ENCODE measurements at places on chromosomes 12 and 14. TPM values are rescaled to one million over a fixed set of nuclear protein-coding genes. Genes with fewer than 3 reads are reported as not detected.

Gene PDZRN4
- total RNA-seq: not detected

DNA sequence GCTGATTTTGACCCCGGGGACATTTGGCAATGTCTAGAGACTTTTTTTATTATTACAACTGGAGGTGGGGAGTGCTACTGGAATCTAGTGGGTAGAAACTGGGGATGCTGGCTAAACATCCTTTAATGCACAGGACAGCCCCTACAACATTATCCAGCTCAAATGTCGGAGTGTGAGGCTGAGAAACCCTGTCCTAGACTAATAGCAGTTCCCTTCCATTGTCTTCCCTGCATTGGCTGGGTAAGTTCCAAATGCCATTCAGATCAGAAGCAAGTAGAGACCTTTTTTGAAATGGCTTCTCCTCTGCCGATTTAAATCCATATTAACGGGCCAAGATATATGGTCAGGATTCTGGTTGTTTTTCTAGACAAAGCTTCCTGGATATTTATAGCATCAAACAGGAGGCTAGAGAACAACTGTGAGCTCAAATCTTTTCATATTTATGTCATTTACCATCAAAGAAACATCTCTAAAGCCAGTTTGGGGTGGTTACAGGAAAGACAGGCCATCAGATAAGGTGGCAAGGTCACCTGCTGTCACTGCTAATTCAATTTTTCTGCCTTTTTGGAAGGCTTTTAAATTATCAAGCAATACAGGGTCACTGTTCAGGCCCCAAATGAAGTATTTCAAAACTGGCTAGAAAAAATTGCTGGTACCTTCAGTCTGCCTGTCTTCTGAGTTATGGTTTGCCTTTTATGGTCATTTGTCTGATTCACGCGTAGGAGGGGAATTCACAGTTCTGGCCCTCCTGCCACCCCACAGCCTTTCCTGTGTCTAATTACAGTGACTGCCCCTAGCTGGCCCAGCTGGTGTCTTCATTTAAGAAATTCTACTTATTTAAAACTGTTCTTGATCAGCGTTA is 20.1 kb upstream of the AKAP5 start:
- H3K4me3 ChIP-seq: no peak overlapping the region
- peaks cover 30% of the 10 kb centered on the region for H3K36me3 ChIP-seq
- H3K4me1 ChIP-seq: no peaks in the 10 kb centered on the region
- H3K27ac ChIP-seq: no peak overlapping the region
- DNase-seq: no peak

GRCh38 chr12:24441458-24441857 is 492.0 kb upstream of the SOX5 start:
- H3K4me3 ChIP-seq: no peak overlapping the region
- no peak overlapping the region for H3K27ac ChIP-seq
- H3K4me1 ChIP-seq: peaks cover 6% of the 10 kb centered on the region
- no peaks in the 10 kb centered on the region for H3K36me3 ChIP-seq
- DNase-seq: no peak

DNA sequence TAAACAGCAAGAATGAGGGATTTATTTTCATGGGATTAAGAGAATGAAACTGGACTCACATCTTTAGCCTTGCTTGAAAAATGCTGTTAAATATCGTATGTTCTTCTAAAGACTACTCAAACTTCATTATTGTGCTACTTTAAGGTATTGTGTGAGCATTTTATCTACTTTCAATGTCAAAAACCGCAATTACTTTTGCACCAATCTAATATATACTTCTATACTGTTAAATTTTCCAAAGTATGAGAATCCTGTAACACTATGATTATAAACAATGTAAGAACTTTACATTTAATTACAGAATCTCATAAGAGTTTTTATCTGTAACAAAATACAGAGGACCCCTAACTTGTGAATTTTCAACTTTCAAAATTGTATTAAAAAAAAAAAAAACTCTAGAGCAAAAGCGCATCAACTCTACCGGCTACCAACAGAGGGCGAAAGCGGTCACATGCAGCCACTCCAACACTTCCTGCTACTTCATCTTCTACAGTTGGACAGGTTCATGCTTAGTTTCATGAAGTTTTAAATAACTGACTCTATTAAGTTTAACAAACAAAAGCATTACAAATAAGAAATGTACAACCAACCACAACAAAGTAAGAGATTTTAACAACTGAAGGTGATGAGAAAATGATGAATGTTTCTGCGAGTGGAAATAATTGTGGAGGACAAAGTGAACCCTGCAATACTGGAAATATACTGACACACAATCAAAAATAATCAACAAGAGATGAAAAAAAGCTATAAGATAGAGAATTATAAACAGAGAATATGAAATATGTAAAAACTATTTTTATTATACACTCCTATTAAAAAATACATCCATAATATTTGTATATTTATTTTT is 210.9 kb downstream of the MED13L start:
- H3K36me3 ChIP-seq: no peaks in the 10 kb centered on the region
- no peak overlapping the region for H3K4me3 ChIP-seq
- DNase-seq: no peak
- H3K4me1 ChIP-seq: no peaks in the 10 kb centered on the region
- H3K27me3 ChIP-seq: no peaks in the 10 kb centered on the region
- no peak overlapping the region for H3K27ac ChIP-seq

DNA sequence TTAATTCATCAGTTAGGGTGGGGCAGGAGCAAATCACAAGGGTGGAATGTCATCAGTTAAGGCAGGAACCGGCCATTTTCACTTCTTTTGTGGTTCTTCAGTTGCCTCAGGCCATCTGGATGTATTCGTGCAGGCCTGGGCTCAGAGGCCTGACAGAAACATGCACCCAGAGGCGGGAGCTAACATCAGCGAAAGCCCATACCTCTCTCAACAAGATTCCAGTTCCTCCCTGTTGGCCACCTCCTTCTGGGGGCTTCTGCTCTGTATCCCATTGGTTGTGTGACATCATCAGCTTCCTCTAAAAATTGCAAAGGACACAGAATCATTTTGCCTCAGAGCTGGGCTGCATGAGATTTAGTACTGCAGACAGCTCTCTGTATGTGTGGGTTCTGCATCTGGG is 134.3 kb downstream of the ZNF664 start:
- H3K4me1 ChIP-seq: peaks cover 9% of the 10 kb centered on the region
- peaks cover 19% of the 10 kb centered on the region for H3K36me3 ChIP-seq
- H3K4me3 ChIP-seq: no peak overlapping the region
- no peak overlapping the region for H3K27ac ChIP-seq

GRCh38 chr12:6404390-6404789 is 20.4 kb downstream of the LTBR start:
- H3K36me3 ChIP-seq: no peaks in the 10 kb centered on the region
- H3K4me1 ChIP-seq: no peaks in the 10 kb centered on the region
- no peak overlapping the region for H3K27ac ChIP-seq
- H3K4me3 ChIP-seq: no peak overlapping the region
- no peaks in the 10 kb centered on the region for H3K27me3 ChIP-seq
- DNase-seq: no peak

- DNase-seq: peak; percentile 24
- no peak overlapping the region for H3K27ac ChIP-seq
- no peak overlapping the region for H3K4me3 ChIP-seq
Observed at GRCh38 chr12:131093971-131094830, 140.5 kb downstream of the ADGRD1 start.

Gene GPRC5D
- not detected for total RNA-seq

- H3K27ac ChIP-seq: no peak overlapping the region
- no peaks in the 10 kb centered on the region for H3K27me3 ChIP-seq
- H3K4me3 ChIP-seq: no peak overlapping the region
- H3K4me1 ChIP-seq: no peaks in the 10 kb centered on the region
Observed at GRCh38 chr14:58296726-58297125, 1.6 kb upstream of the ARID4A start.

- H3K27me3 ChIP-seq: no peaks in the 10 kb centered on the region
- peaks cover 6% of the 10 kb centered on the region for H3K36me3 ChIP-seq
- no peak for DNase-seq
Observed at GRCh38 chr12:113855998-113856397, 110.1 kb downstream of the RBM19 start.

DNA sequence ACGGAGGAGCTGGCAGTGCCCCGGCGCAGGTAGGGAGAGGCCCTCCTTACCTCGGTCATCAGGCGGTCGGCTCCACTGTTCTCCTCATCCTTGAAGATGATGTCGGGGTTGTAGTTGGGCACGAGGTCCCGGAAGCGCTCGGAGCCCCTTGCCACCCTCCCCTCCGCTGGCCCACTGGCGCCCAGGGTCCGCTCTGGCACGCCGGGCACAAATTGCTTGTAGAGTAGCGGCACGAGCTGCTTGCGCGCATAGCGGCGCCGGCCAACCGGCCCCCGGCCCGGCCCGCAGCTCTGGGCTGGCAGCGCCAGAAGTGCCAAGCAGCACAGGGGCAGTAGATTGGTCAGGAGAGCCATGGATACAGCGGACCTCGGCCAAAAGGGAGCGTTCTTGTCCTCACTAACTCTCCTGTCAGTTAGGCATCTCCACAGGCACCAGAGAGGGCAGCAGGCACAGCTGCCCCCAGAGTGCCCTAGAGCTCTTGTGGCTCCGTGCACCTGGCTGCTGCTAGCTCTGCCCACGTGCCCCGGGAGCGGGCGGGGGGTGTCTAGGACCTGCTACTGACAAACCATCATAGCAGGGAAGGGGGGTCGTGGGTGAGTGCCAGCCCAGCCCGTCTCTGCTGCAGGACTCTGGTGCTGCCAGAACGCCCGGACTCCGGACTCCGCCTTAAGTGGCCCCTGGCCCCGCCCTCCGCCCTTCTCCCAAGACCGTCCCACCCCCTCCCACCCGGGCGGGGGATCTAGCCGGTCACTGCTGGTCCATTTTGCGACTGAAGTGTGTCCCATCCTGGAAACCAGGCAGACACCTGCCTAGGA is at the start of gene DHH:
TSS of gene DHH (minus strand) at position 642 of the 815 bp plus-strand sequence. CDS start at position 353, 289 bp downstream.
- no peaks in the 10 kb centered on the region for H3K4me1 ChIP-seq
- H3K27ac ChIP-seq: no peak within 1 kb of the TSS
- H3K36me3 ChIP-seq: peaks cover 12% of the 10 kb centered on the region
- H3K27me3 ChIP-seq: peaks cover 53% of the 10 kb centered on the region
- peak within 1 kb of the TSS; percentile 34 for H3K4me3 ChIP-seq
- peak; percentile 80 for DNase-seq

Gene RPGRIP1
- total RNA-seq: 0.59 TPM

DNA sequence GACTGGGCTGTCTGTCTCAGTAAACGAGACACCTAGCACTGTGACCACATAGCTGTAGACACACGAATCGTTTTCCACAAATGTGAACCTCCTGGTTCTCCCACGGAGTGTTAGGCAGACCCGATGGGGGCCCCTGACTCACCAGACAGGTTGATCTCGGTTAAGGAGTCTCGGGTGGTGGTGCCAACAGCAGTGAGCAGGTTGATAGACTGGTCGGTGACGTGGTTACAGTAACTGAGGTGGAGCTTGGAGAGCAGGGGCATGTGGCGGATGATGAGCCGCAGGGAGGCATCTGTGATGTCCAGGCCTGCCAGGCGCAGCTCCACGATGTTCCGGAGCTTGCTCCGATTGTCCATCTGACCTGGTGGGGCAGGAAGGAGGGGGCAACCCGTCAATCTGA is 39.8 kb downstream of the RNF34 start:
- H3K27ac ChIP-seq: no peak overlapping the region
- DNase-seq: no peak
- no peaks in the 10 kb centered on the region for H3K27me3 ChIP-seq
- H3K36me3 ChIP-seq: peaks cover 83% of the 10 kb centered on the region
- H3K4me1 ChIP-seq: no peaks in the 10 kb centered on the region
